ENCODE measurements at places on chromosomes 2 and 18.

DNA sequence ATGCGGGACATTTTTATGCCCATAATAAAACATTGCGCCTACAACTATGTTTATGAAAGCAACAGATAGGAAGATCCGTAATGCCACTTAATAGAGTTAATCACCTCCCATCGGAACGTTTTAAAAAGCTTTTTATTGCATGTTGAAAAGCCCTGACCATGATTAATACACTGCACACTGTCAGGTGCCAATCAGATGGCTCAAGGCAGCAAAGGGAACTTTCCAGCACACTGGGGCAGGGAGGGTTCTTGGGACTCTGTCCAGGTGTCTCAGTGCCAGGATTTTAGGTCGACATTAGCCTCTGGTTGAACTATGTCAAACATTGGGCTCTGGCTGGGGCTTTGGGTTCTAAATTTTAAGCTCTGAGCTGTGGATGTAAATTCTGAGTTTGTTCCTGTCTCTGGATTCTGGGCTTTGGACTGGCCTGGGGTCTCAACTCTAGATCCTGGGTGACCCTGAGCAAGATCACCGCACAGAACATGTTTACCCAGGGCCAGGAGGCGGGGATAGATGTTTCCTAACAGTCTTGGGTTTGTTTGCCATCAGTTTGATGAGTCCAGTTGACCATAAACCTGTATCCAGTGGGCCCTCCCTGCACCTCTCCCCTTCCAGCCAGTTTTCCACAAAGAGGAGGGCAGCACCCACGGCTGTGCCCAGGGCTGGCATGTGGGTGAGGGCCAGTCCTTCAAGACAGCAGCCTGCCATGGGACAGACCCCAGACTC is 262.7 kb downstream of the ATAD2B start:
- DNase-seq = no peak

DNA sequence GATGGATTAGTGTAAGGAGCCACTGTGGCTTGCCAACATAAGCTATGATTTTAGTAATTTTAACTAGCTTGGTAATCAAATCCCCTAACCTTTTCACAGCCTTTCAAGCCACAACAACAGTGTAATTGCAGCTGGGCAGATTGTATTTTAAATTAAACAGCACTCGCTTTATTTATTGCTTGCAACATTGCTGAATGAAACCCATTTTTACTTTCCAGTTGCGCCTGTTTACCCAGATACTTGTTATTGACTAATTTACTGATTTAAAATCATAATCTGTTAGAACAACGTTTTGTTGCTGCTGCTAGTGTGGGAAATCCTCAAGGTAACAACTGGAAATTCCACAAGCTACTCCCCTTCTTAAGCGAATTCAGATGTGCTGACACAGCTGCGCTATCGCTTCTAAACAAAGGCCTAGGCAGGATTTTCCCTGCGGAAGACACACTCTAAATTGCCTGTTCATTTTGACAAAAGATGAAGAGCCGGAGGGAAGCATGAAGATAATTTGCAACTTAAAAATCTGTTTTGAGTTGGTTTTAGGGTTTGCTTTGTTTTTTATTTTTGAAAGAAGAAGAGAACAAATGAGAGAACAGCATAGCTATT is 283.9 kb downstream of the ALPK2 start:
- no peak for DNase-seq

DNA sequence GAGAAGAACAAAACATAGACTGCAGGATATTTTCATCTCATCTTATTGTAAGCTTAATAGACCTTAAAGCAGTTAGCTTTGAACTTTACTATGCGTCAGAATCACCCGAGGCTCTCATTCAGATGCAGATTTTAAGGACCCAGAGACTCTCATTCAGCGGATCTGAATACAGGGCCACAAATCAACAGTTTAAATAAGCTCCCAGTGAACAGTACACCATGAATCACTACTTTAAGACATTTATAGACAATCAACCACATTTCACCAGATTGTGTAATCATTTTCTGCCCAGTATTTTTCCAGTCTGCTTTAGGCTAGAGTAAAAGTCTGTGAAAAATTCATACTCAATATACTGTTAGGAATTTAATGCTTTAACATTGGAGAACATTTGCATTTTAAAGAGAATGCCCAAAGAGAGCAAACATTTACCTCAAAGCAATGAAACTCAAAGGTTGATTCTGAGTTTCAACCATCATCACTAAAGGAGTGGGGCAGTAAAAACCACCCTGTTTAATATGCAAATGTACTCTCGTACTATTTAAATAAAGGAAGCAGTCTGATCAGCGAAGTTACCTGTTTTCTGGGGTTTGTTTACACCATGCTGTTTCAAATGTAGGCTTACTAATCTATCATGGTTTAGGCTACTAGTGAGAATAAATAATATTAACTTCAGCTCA is 11.0 kb upstream of the ALPK2 start:
- no peak for DNase-seq

- no peak for DNase-seq
Measured at GRCh38 chr2:217289177-217289906, 429.5 kb upstream of the TNP1 start.

- no peak for DNase-seq
Measured at GRCh38 chr2:234435836-234436481, 60.9 kb downstream of the ARL4C start.

GRCh38 chr2:176502619-176503018 is 233.4 kb downstream of the MTX2 start:
- DNase-seq = no peak
